ENCODE measurements at places on chromosomes 7 and 10. TPM values are rescaled to one million over a fixed set of nuclear protein-coding genes. Genes with fewer than 3 reads are reported as not detected.
A peak's percentile ranks its signal among the peaks of the same experiment; 100 is the strongest.

- no peak for DNase-seq
Observed at GRCh38 chr7:102289057-102289456, 2.4 kb downstream of the SH2B2 start.

GRCh38 chr7:50507898-50508470 is 57.2 kb downstream of the DDC start:
- peak; percentile 78 for DNase-seq

- DNase-seq: no peak
Observed at GRCh38 chr7:147658392-147658967, 932.1 kb upstream of the C7orf33 start.

DNA sequence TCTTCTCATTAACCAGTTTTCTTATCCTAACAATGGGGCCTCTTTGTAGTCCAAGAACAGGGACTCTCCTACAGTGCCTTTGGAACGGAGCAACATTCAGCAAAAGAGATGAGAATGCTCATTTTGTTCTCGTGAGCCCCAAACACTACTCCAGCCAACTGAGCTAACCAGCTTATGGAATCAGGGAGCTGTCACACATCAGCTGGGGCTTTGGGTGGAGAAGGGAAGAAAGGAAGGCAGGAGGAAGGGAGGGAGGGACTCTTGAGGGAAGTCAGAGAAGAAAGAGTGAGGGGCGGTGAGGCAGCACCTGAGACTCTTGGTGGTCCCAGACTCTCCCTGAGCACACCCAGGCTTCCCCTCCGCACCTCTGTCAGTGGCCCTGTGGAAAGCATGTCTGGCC is 123.1 kb downstream of the CLEC2L start:
- DNase-seq: no peak

The TWIST1 gene
- 0.49 TPM for polyA plus RNA-seq

DNA sequence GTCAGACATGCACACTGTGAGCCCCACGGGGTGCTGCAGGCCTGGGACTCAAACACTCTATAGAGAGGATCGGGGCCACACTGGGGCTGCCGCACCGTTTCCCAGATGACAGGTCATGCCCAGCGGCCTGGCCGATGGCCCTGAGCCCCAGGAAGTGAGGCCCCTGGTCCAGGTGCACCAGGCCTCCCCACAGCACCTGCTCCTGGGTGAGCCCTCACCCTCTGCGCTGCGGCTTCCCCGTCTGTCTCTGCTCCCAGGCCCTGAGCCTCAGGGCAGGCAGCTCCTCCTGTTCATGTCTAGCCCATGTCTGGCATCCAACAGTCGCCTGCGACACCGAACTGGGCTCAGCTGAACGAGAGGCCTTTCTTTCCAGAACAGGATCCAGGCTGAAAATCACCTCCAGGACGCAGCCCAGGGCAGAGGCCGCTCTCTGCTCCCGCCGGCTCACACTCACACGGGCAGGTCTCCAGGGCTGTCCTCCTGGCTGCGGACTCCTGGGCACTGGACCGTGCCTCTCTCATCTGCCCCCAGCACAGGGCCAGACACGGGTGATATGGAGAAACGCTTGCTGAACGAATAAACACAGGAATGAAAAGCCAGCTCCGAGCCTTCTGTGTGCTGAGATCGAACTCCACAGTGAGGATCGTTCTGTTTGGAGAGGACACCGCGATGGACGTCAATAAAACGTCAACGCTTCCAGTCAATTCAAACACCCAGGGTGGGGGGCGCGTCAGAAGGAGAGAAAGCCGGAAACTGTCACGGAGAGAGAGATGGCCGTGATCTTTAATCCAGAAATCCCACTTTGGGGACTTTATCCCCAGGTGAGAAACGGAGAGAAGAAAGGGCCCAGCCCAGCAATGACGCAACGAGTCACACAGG is 202.4 kb downstream of the ELFN1 start:
- DNase-seq: no peak

The NEBL gene
- polyA plus RNA-seq: 0.35 TPM

The SVOPL gene
- polyA plus RNA-seq: not detected

The ANKIB1 gene
- polyA plus RNA-seq: 14.6 TPM

Measured in psoas muscle (tissue), 8 donors.